ENCODE measurements at places on chromosomes 1 and 21. TPM values are rescaled to one million over a fixed set of nuclear protein-coding genes. Genes with fewer than 3 reads are reported as not detected.

The LCE2B gene
- polyA plus RNA-seq, result not detected

The ACTA1 gene
- 0.70 TPM for polyA plus RNA-seq

The CELA3A gene
- polyA plus RNA-seq, result not detected

The CLDN17 gene
- polyA plus RNA-seq, result not detected

The KRTAP26-1 gene
- not detected for polyA plus RNA-seq

DNA sequence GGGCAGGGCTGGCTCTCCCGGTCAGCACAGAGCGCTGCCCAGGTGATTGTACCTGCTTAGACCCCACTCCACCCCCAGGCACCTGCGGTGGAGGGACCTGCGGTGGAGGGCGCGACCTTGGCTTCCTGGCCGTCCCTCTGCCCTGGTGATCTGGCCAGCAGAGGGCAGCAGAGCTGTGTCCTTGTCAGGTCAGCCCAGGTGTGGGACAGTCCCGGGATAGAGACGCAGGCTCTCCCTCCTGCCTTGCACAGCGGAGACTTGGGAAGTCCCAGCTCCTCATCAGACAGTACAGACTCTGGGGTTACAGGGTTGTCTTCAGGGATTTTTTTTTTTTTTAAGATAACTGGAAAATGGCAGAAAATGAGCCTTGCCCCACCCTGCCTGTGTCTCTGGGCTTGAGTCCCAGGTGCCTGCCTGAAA is 10.0 kb downstream of the SLX9 start:
- DNase-seq, result peak; percentile 61

GRCh38 chr1:230149751-230150584 is 82.9 kb downstream of the GALNT2 start:
- DNase-seq, result no peak

DNA sequence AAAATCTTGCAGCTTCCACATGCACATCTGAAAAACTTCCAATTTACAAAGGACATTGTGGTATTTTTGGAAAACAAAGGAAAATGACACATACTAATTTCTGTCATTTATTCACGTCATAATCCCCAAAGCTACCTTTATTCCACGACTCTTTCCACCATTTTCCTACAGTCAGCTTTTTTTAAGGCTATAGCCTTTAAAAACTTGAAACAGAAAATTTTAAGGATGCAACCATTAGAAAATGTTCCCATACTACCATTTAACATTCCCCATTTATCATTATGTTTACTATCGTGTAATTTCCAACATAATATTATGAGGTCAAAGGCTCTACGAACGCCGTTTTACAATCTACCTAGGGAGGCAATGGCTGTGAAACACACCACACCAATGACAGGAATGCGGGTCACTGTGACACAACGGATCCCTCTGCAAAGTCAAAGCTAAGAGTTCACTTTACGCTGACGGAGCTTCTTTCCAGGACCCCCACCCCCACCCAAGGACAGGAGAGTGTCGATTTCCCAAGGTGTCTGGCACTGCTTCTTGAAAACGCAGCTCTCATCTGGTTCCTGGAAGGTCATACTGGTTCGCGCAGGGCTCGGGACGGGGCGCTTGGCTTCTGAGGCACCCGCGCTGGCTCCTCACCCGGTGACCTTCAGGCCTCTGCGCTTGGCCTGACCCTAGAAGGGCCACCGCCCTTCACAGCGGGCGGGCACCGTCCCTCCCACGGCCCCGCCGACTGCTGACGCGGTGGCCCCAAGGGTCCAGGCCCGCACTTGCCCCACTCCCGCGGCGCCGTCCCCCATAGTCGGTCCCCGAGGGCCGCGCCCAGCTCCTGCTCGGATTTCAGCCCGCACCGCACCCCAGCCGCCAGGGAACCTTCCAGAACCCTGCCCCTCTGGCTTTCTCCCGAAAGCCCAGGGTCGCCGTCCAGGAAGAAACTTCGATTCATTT is 50.5 kb upstream of the ATF3 start:
- peak; percentile 35 for DNase-seq

- no peak for DNase-seq
Observed at GRCh38 chr21:16312321-16312720, 582.5 kb downstream of the USP25 start.

DNA sequence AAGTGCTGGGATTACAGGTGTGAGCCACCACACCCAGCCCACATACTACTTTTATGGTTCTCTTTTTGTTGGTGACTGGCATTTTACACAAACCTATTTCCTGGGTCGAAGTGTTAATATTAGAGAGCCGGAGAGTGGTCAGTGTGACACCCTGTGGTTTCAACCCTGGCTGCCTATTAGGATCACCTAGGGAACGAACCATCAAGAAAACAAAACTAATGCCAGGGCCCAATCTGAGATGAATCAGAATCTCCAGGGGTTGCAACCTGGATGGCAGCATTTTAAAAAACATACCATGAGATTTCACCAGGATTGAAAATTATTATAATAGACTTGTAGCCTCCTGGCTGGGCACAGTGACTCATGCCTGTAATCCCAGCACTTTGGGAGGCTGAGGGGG is 6.1 kb downstream of the MRPS21 start:
- DNase-seq, result no peak

- DNase-seq, result no peak
Observed at GRCh38 chr1:24961334-24961733, 31.3 kb upstream of the RUNX3 start.

GRCh38 chr1:220378571-220379302 is 106.5 kb upstream of the RAB3GAP2 start:
- no peak for DNase-seq

DNA sequence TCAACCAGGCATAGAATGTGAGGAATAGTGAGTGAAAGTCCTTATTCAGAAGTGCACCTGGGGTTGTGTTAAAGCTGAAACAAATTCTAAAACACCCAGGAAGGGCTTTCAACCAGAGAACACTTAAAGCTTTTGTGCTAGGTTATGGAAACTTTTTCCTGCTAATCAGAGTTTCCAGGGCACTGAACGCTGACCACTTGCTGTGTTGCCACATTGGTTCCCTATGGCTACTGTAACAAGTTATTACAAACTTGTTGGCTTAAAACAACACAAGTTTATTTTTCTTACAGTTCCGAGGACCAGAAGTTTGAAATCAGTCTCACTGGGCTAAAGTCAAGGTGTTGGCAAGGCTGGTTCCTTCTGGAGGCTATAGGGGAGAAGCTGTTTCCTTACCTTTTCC is 300.6 kb downstream of the HHAT start:
- DNase-seq, result no peak

DNA sequence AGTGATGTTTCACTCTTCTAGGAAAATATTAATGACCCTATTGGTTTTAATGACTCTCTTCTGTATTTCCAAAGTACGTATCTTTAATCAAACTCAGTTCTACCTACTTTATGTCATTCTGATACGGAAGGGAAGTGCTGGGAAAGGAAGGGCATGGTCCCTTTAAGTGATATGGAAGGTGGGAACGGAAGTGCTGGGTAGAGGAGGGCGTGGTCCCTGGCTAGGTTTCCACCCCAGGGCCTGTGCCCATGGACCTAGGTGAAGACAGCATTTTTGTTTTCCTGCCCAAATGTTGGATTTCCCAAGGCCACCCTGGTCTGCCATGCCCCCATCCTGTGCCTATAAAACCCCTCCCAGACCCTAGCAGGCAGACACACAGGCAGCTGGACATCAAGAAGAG is 24.0 kb downstream of the RGS4 start:
- DNase-seq, result no peak

All from renal pelvis (tissue), 12 donors.